Mesendoderm (in vitro differentiated cells): ENCODE measurements at places on chromosomes 4 and X.

DNA sequence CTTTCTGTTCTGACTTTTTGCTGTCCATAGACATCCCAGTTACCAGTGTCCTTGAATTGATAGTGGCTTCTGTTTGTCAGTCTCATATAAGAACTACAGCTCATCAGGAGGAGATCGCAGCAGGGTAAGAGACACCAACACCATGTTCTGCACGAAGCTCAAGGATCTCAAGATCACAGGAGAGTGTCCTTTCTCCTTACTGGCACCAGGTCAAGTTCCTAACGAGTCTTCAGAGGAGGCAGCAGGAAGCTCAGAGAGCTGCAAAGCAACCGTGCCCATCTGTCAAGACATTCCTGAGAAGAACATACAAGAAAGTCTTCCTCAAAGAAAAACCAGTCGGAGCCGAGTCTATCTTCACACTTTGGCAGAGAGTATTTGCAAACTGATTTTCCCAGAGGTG is 30.1 kb downstream of the GUCY1A1 start:
- no peaks in the 10 kb centered on the region for H3K36me3 ChIP-seq
- no peak for DNase-seq
- H3K27ac ChIP-seq: no peak overlapping the region
- H3K27me3 ChIP-seq: no peaks in the 10 kb centered on the region
- H3K4me3 ChIP-seq: no peak overlapping the region

GRCh38 chrX:16628946-16629595 is 20.9 kb upstream of the S100G start:
- H3K4me1 ChIP-seq: peaks cover 2% of the 10 kb centered on the region
- H3K36me3 ChIP-seq: no peaks in the 10 kb centered on the region
- DNase-seq: peak; percentile 85
- no peaks in the 10 kb centered on the region for H3K27me3 ChIP-seq
- H3K27ac ChIP-seq: no peak overlapping the region

GRCh38 chr4:16794816-16795445 is 103.5 kb downstream of the LDB2 start:
- no peak overlapping the region for H3K4me3 ChIP-seq
- peak overlapping the region; percentile 53 for H3K27ac ChIP-seq

DNA sequence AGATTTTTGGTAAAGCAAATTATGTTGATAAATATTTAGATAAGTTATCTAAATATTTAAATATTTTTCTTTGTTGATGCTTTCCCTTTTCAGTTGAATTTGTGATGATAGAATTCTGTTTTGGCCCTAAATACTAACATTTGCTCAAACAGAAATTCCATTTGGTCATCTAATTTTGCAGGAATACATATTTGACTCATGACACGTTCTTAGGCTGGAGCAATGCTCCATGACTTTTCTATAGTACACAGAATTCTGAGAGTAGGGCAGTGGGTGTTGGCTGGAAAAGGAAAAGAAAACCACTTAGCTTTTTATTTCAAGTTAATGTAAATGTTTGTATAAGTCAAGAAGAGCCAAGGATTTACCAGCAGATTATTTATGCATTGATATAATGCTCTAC is 58.6 kb upstream of the GK2 start:
- H3K4me3 ChIP-seq: no peak overlapping the region
- H3K27ac ChIP-seq: no peak overlapping the region
- no peak for DNase-seq
- H3K27me3 ChIP-seq: no peaks in the 10 kb centered on the region
- no peaks in the 10 kb centered on the region for H3K4me1 ChIP-seq
- H3K36me3 ChIP-seq: no peaks in the 10 kb centered on the region

- no peak overlapping the region for H3K27ac ChIP-seq
- H3K4me3 ChIP-seq: no peak overlapping the region
- no peaks in the 10 kb centered on the region for H3K36me3 ChIP-seq
Observed at GRCh38 chrX:43836435-43837184, 45.6 kb downstream of the MAOB start.

DNA sequence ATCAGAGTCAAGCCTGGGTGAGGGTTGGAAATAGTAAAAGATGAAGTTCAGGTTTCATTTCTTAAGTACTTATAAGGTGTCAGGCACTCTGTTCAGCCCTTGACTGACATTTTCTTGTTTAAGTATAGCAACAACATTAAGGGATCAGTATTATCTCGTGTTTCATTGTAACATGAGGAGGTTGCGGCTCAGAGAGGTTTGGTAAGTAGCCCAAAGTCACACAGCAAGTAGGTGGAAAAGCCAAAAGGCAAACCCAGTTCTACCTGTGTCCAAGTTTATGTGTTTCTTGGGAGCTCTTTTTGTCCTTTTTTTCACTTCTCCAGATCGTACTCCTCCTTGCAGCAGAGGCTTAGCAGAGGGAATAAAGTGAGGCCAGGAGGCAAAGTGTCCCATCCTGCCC is 337.5 kb upstream of the KLF3 start:
- H3K4me1 ChIP-seq: peaks cover 7% of the 10 kb centered on the region
- H3K4me3 ChIP-seq: no peak overlapping the region
- no peak for DNase-seq
- H3K27me3 ChIP-seq: no peaks in the 10 kb centered on the region
- no peaks in the 10 kb centered on the region for H3K36me3 ChIP-seq

DNA sequence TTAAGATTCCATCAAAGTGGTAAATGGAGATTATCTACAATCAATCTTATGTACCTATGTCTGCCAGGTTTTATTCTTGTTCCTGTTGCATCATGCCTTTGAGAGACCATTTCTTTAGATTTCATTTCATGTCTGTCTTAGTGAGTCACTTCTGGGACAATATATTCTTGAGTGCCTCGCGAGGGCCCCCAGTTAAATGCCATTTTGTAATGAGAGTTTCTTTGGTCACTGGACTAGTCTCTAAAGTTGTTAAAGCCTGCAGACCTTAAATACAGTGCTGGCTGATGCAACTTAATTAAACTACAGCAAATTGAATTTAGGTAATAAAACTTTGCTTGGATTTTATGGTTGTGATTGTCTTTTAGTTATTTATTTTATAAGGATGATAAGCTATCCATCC is 87.2 kb upstream of the PITX2 start:
- H3K27ac ChIP-seq: no peak overlapping the region
- H3K36me3 ChIP-seq: no peaks in the 10 kb centered on the region
- no peak for DNase-seq
- no peaks in the 10 kb centered on the region for H3K4me1 ChIP-seq
- no peaks in the 10 kb centered on the region for H3K27me3 ChIP-seq
